RWPE1 (cell line): ENCODE measurements at places on chromosomes 16 and 17.

DNA sequence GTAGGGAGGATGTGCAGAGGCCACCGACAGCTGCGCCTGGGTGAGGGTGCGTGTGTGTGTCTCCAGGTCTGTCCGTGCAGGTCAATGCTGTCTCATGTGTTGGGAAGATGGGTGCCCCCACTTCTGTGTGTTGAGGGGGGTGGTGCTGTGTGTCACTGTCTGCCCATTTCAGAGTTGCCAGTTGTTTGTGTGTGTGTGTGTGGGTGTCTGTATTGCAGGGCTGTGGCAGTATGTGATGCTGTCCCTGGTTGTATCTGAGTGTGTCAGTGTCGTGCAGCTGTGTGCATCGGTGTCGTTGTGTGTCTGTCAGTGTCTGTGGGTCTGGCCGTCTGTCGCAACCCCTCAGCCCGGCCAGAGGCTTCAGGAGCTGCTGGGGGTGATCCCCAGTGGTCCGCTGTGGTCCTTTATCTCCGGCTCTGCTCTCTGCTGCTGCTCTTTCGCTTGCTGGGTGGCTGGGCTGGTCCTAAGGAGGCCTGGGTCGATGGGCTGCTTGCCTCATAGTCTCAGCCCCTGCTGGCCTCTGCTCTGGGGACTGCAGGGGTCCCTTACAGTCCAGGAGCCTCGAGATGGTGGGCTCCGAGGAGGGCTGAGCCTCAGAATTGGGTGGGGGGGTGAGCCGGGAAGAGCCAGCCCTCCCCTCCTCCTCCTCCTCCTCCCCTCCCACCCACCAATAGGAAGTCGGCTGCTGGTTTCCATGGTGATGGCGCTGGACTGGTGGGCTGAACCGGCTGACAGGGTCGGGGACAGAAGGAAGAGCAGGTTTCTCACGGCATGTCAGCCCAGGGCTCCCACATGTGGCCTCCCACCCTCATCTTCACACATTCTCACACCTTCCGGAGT is at the start of gene TSPOAP1:
Gene TSPOAP1, minus strand, starts transcription at position 601 of the 840 bp plus-strand sequence. CDS start 875 bp downstream, outside the sequence.
- no peak for DNase-seq

DNA sequence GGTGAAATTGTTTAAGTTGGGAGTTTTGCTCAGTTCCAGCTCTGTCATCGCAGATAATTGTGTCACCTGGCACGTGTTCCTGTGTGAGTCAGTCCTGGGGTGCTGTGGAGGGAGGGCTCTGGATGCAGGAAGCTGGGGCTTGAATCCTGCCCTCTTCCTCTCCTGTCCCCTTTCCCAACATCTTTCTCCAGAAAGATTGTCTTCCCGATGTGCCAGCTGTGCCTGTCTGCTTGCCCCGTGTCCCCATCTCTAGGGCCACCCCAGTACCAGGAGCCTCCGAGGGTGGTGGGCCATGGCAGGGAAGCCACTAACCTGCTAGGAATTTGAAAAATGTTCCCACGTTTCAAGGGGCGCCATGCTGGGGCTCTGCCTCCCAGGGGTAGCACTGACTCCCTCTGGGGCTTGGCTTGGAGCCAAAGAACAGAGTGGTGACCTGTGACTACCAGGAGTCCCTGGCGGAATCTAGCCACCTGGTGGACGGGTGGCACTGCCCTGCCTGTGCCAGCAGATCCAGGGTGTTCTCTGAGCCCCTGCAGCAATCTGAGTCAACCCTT is 198.1 kb downstream of the ENGASE start:
- peak; percentile 61 for DNase-seq

DNA sequence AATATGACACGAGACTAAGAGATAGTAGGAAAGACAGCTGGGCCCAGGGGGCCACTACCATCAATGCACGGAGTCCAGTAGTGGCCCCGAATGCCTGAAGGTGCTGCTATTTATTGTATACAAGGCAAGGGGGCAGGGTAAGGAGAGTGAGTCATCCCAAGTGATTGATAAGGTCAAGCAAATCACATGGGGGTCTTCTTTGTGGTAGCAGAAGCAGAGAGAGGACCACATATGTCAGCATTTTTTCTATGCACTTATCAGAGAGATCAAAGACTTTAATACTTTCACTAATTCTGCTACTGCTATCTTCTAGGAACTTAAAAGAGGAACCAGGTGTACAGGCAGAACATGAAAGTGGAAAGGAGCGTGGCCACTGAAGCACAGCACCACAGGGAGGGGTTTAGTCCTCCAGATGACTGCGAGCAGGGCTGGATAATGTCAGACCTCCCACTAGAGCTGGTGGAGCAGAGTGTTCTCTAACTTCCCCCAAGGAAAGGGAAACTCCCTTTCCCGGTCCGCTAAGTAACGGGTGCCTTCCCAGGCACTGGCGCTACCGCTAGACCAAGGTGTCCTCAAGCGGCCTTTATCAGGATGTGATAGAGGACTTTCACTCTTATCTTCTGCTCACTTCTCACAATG is 26.4 kb upstream of the ARL4D start:
- DNase-seq, result no peak

DNA sequence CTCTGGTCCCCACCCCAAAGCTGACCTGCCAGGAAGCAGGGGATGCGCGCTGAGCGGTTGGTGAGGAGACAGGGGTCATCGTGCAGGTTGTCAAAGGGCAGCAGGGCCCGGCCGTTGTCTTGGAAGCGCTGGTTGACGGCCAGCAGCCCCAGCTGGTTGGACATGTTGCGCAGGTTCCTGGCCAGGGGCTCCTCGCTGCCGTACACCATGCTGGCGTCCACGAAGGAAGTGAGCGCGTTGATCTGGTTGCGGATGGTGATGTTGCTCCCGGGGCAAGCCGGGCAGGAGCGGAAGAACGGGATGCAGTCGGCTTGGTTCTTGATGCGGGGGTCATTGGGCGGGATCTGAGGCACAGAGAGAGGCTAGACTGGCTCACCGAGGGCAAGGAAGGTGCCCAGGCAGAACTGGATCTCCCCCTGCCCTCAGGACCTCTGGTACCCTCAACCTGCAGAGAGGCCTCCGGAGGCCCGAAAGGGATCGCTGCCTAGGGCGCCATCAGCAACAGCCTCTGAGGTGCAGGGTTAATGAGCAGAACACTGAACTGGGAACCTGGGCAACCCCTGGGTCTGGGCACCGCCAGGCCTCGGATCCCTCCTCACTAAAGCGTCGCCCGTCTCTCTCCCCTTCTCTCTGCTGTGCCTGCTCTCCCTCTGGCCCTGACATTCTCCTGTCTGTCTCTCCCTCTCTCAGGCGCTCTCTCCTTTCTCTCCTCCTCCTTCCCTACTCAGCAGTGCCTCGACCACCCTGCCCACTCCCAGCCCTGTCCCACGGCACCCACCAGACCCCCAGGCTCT is 2.7 kb downstream of the MPO start:
- no peak for DNase-seq

DNA sequence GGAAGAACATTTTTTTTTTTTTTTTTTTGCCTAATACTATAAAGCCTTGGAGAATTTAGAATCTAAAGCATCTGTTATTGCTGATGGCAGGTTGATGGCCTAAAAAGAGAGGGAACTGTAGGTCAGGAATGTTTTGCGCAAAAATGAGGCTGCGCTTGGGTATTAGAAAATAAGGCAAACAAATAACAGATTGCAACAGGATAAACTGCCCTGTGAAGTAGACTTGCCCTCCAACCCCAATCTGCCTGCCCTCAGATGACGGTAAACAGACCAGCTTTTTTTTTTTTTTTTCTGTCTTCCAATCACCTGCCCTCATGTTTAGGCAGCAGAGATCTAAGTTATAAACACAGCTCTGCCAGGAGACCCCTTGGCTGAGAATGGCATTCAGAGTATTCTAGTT is 3.8 kb upstream of the DHX8 start:
- DNase-seq, result no peak

DNA sequence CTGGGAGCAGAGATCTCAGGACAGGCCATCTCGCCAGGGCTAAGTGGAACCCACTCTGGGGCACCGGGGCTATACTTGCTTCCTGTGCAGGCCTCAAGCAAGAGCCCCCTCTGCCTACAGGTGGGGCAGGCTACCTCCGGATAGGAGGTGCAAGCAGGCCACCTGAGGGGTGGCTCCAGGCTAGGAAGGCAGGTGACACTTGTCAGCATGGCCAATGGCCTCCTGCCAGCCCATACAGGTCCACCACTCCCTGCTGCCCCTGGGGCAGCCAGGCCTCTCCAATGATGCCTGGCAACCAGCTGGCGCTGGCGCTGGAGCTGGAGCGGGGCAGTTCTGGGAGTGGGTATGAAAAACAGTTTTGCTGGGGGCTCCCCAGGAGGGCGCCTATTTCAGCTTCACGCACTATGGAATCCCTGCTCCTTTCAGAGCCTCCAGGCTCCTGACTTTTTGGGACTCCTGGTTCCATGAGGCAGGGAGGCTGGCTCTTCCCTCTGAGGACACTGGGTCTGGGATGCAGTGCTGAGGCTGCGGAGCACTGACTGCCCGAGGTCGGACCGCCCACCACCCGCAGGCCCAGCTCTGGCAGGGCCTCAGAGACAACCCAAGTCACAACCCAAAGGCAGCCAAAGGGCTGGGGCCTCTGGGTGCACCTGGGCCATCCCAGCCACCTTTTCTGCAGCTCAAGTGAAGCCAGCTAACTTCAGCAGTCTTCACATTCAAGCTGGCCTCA is 8.4 kb upstream of the SREBF1 start:
- no peak for DNase-seq

DNA sequence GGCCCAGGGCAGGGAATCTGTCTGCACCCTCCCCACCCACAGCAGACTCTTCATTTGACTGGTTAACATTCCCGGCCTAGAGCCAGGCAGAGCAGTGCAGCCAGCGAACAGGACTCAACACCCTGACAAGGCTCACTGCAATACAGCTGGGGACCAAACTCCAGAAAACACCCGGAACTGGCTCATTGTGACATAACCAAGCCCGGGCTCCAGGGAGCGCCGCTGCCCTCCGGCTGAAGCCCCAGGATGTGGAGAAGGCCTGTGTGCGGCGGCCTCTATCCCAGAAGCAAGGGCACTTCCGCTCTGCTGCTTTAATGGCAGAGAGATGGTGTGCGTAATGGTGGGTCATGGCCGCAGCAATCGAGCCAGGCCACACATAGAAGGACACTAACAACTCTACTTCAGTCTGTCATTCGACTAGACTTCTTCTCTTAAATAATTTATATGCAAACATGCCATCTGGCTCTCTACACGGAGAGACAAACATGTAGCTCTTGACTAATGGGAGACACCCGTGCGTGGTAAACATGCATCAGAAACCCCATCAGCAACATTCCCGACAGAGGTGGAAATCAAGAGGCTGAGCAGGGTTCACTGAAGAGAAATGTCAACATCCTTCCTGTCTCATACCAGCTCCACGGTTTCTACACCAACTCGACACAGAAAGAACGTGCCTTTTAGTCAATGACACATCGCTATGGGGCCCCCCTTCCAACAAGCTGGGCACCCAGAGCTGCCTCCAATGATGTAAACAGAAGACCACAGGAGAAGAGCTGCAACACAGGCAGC is 18.0 kb downstream of the KLHDC4 start:
- DNase-seq, result no peak

GRCh38 chr17:16288860-16289571 is 64.3 kb downstream of the CENPV start:
- no peak for DNase-seq

DNA sequence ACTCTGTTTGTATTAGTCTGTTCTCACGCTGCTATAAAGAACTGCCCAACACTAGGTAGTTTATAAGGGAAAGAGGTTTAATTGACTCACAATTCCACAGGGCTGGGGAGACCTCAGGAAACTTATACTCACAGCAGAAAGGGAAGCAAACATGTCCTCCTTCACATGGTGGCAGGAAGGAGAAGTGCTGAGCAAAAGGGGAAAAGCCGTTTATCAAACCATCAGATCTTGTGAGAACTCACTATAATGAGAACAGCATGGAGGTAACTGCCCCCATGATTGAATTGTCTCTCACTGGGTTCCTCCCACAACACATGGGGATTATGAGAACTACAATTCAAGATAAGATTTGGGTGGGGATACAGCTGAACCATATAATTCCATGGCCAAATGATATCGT is 30.9 kb downstream of the ABCC1 start:
- no peak for DNase-seq
